ENCODE measurements at places on chromosomes 11 and 22.

DNA sequence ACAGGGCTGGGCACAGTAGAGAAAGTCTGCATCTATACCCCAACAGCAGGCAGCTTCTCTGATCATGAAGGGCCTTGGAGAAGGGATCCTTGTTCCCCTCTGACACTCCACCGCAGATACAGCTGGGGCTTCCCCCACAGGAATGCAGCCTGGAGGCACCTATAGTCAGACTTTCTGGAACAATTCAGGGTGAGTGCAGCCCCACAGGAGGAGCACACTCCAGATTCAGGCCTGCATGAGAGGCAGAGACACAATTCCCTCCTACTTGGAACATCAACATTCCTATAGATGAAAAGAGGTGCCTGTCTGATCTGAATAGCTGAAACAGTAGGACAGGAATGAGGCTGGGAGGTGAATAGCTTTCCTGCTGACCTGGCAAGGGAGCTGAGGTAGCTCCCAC is 1298.0 kb upstream of the CNTN5 start:
- no peak for DNase-seq

DNA sequence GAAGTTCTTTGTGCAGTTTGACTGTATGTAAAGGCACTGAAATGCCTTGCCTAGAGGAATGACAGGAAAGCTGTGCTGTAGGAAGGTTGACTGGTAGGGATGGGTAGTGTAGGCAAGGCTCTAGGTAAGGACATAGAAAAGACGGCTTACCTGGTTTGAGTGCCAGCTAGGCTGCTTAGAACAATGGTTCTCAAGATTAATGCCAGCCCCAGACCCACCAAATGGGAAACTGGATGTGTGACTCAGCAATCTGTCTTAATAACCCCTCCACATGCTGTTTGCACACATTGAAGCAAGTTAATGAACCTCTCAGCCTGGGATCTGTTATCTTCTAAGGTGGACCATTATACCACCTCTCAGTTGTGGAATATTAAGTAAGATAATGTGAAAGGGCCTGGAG is 3.7 kb downstream of the RPS3 start:
- no peak for DNase-seq

- DNase-seq = no peak
Measured at GRCh38 chr11:119189393-119189792, 4.1 kb downstream of the NHERF4 start.

- no peak for DNase-seq
Measured at GRCh38 chr11:1558775-1559110, 13.3 kb downstream of the DUSP8 start.

GRCh38 chr11:8234910-8235309 is 28.8 kb downstream of the LMO1 start:
- no peak for DNase-seq

DNA sequence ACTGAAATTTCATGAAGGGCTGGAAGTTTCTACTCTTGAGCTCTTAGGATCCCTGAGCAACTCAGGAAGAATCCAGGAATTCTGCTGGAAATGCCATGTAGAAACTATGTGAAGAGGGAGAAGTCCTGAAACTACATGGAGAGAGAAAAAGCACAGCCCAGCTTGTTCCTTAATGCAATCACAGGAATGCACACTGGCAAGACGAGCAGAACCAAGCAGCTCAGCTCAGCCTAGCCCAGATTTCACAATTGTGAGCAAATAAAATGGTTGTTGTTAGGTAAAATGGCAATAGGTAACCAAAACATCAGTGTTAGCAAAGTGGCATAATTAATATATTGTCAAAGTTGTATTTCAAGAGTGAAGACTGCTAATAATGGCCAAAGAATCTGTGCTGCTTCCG is 28.1 kb downstream of the ZNF214 start:
- no peak for DNase-seq

- peak; percentile 74 for DNase-seq
Measured at GRCh38 chr11:120612513-120613263, 101.1 kb downstream of the GRIK4 start.

- DNase-seq = no peak
Measured at GRCh38 chr22:40951795-40952605, 822 bp downstream of the RBX1 start.

DNA sequence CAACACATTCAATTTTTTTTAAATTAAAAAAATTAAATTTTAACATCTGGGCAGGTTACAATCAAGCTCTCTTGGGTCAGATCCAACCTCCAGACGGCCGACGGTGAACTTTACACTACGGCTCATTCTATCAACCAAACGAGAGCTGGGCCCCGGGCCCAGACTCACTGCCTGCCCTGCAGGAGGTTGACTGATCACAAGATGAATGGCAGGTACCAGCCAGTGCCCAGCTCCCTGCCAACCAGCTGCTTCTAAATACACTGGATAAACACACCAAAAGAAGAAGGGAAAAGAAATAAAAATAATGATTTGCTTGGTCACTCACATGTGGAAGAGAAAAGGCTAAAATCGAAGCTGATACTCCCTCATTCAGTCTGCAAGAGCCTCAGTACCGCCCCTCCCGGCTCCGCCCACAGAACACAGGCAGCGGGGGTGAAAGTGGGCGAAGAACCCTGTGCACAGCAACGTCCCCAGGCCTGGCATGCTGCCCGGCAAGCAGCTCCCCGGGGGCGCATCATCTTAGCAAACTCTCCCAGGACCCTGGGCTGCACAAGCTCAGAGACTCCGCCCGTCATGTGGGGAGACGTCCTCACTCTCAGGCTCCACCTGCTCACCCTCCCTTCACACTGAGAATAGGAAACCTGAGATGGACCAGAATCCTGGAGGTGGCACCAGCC is 303.4 kb downstream of the SHANK2 start:
- no peak for DNase-seq

GRCh38 chr11:109606256-109606655 is 184.3 kb downstream of the C11orf87 start:
- no peak for DNase-seq

GRCh38 chr11:111797145-111797581 is 31.0 kb upstream of the PPP2R1B start:
- DNase-seq = no peak

DNA sequence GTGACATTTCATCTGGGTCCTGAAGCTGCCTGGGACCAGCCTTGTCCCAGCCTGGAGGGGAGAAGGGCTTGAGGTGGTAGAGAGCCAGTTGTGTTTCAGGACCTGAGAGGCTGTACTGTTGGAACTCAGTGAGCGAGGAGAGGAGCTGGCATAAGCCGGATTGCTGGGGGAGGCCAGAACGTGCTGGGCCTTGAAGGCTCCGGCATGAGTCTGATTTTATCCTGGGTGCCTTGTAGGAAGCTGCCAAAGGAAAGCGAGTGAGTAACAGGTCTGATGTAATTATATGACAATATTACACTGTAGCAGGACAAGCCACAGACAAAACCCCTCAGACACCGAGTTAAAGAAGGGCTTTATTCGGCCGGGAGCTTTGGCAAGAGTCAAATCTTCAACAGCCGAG is 17.2 kb downstream of the AP2A2 start:
- no peak for DNase-seq

GRCh38 chr22:28435140-28435768 is 244.4 kb downstream of the TTC28 start:
- DNase-seq = no peak

DNA sequence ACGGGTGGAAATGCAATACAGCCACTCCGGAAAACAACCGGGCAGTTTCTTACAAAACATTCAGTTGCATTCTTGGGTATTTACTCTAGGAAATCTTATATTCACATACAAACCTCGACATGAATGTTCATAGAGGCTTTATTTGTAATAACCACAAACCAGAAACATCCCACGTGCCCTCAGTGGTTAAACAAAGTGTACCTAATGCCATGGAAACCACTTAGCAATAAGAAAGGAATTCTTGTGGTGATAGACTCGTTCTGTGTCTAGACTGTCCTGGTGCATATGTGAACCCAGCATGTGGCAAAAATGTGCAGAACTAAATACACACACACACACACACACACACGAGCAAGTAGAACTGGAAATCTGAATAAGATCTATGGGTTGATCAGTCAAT is 1073.3 kb downstream of the TBC1D22A start:
- no peak for DNase-seq

DNA sequence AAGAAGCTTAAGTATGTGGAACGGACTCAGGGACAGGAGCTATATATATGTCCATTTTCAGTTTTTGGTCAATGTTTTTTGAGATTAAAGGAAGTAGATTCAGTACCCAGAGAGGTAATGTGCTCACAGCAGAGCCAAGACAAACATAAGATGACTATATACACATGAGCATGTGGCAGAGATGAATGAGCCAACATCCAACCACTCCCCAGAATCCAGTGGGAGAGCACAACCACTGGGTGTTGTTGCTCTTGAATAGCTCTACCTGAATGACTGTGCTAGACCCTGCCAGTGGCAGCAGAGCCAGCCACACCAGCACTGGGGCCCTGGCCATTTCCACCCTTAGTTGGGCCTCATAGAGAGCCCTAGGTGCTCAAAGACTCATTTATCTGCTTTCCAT is 10.7 kb upstream of the SYTL2 start:
- DNase-seq = no peak

DNA sequence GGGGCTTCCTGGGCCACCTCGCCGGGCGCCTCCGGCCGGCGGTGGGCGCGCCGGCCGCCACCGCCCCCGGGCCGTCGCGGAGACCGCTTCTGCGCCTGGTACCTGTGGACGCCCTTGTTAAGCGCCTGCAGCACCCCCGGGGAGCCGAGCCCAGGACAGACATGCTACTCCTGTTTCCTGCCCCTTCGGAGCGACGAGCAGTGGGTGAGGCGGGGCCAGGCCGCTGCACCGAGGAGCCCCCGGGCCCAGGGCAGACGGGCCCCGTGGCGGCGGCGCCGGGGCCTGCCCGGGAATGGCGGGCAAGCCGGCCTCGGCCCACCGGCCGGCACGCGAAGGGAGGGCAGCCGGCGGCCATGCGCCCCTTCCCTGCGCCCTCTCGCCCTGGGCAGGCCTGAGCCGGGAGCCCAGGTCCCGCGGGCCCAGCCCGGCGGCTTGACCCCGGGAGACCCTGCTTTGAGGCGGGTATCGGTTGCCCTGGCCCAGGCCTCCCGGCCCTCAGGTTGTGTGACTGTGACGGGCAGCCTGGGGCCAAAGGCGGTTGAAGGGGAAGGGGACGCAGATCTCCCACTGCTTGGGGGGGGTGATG is 789 bp upstream of the KDM2A start:
- peak; percentile 51 for DNase-seq

- DNase-seq = no peak
Measured at GRCh38 chr11:77617892-77618291, 19.7 kb downstream of the CLNS1A start.

- no peak for DNase-seq
Measured at GRCh38 chr11:101133190-101133589, 3.6 kb upstream of the PGR start.

DNA sequence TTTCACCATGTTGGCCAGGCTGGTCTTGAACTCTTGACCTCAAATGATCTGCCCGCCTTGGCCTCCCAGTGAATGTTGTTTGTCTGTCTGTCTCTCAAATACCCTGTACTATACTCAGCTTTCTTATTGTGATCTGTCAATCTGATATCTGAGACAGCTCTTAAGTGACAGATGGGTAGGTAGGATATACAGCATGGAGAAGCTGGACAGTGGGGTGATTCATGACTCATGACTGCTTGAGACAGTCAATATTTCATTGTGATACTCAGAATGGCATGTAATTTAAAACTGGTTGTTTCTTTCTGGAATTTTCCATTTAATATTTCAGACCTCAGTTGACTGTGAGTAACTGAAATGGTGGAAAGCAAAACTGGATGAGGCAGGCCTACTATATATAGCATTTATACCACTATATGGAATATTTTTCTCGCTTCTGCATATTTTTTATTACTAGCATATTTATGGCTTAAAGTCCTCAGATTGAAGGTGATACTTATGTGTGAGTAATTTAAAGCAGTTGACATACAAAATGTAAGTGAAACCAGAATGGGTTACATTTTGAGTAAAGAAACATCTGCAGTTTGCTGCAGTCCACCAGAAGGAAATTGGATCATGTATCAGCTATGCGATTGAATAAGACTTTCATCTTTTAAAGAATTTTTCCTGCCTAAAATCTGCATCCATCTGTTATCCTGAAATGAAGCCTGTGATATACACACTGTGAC is 22.3 kb downstream of the ARHGAP42 start:
- peak; percentile 10 for DNase-seq

All from GM19239 (cell line).